ENCODE measurements at places on chromosomes 6 and 20.
A peak's percentile ranks its signal among the peaks of the same experiment; 100 is the strongest.

GRCh38 chr6:14906621-14907020 is 339.2 kb upstream of the JARID2 start:
- H3K4me1 ChIP-seq, result no peaks in the 10 kb centered on the region
- DNase-seq, result no peak
- no peak overlapping the region for H3K27ac ChIP-seq
- no peak overlapping the region for H3K4me3 ChIP-seq

GRCh38 chr20:50038574-50038991 is 55.8 kb downstream of the SNAI1 start:
- H3K36me3 ChIP-seq, result no peaks in the 10 kb centered on the region
- H3K4me1 ChIP-seq, result peaks cover 14% of the 10 kb centered on the region
- H3K4me3 ChIP-seq, result no peak overlapping the region
- H3K27me3 ChIP-seq, result no peaks in the 10 kb centered on the region

DNA sequence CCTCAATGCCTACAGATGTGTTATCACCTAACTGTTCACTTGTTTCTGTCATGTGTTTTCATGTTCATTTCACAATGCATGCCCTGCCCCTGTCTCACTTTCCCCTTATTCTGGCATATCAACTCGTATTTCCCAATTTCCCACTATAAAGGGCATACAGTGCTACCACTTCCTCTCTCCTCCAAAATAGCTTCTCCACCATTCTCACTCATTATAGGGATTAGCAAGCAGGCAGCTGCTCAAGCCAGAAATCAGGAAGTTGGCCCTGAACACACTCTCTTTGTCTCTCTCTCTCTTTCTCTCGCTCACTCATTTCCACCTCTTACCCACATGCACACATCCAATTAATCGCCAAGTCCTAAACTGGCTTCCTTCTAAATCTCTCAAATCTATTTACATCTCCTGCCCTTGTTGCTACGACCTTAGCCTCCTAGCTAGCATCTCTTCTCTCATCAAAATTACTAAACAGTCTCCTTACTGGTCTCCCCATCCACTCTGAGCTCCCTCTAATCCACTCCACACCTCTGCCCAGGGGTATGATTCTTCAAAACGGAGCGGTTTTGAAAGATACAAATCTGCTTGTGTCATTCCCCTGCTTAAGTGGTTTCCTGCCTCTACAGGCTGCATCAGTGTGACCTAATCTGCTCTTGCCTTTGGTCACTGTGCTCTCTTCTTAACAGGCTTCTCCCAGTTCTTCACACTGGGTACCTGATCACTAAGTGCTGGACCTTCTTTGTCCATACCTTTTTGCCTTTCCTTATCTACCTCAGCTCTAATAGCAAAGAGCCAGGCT is 196.2 kb downstream of the BTBD9 start:
- H3K4me1 ChIP-seq, result no peaks in the 10 kb centered on the region
- no peak for DNase-seq
- no peaks in the 10 kb centered on the region for H3K27me3 ChIP-seq

- no peak overlapping the region for H3K27ac ChIP-seq
- H3K36me3 ChIP-seq, result peaks cover 9% of the 10 kb centered on the region
- no peaks in the 10 kb centered on the region for H3K27me3 ChIP-seq
- H3K4me3 ChIP-seq, result no peak overlapping the region
- peak; percentile 73 for DNase-seq
- H3K4me1 ChIP-seq, result no peaks in the 10 kb centered on the region
Measured at GRCh38 chr6:32118782-32119628, 9.0 kb downstream of the ATF6B start.

- H3K4me3 ChIP-seq, result no peak overlapping the region
- H3K27me3 ChIP-seq, result no peaks in the 10 kb centered on the region
- H3K4me1 ChIP-seq, result no peaks in the 10 kb centered on the region
- no peak for DNase-seq
Measured at GRCh38 chr20:57953638-57954037, 243.8 kb upstream of the PMEPA1 start.

DNA sequence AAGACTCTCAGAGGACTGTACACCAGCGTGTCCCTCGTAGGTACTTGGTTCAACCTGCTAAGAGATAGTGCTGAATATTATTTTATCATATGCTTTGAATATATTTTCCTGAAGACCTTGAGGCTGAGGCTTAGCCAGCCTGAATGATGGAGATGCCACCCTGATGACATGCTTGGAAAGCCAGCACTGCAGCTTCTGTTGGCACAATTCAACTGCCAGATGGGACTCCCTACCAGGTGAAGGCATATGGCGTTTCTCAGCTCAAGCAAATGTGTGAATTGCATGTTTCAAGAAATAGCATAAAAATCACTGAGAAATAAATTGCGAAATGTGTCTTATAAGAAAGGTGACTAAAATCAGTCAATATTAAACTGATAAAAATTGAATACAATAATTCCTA is 228.1 kb upstream of the CST7 start:
- H3K27me3 ChIP-seq, result no peaks in the 10 kb centered on the region
- no peak overlapping the region for H3K27ac ChIP-seq
- no peak overlapping the region for H3K4me3 ChIP-seq

DNA sequence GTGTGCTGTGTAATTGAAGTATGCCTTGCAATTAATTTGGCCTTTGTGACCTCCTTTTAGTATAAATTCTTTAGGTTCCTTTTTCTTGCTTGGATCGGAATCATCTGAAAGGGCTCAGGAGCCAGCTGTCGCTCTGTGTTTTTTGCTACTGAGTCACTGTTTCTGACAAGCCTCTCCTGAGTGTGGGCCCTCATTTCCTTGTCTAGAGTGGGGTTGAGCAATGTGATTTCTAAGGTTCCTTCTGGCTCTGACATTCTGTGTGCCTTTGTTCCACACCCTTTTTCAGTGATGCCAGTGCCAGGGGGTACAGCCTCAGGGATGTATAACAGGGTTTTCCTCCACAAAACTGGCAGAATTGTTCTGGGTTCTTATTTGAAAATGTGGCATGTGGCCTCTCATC is 26.5 kb downstream of the DAAM2 start:
- H3K4me3 ChIP-seq, result no peak overlapping the region
- H3K36me3 ChIP-seq, result no peaks in the 10 kb centered on the region
- no peak overlapping the region for H3K27ac ChIP-seq
- H3K27me3 ChIP-seq, result no peaks in the 10 kb centered on the region
- no peak for DNase-seq

- DNase-seq, result no peak
- H3K4me1 ChIP-seq, result peaks cover 4% of the 10 kb centered on the region
- H3K27ac ChIP-seq, result no peak overlapping the region
- H3K4me3 ChIP-seq, result no peak overlapping the region
Measured at GRCh38 chr6:63963769-63964315, 328.2 kb downstream of the PHF3 start.

- H3K27ac ChIP-seq, result no peak overlapping the region
- peak; percentile 96 for DNase-seq
- H3K27me3 ChIP-seq, result no peaks in the 10 kb centered on the region
- no peaks in the 10 kb centered on the region for H3K36me3 ChIP-seq
Measured at GRCh38 chr20:19583532-19584175, 174.4 kb upstream of the RIN2 start.

GRCh38 chr6:160455081-160455480 is 106.9 kb downstream of the SLC22A3 start:
- H3K36me3 ChIP-seq, result no peaks in the 10 kb centered on the region
- H3K4me1 ChIP-seq, result no peaks in the 10 kb centered on the region
- H3K4me3 ChIP-seq, result no peak overlapping the region
- no peaks in the 10 kb centered on the region for H3K27me3 ChIP-seq

All from H1 (cell line).